ENCODE measurements at places on chromosomes 6 and 20.

DNA sequence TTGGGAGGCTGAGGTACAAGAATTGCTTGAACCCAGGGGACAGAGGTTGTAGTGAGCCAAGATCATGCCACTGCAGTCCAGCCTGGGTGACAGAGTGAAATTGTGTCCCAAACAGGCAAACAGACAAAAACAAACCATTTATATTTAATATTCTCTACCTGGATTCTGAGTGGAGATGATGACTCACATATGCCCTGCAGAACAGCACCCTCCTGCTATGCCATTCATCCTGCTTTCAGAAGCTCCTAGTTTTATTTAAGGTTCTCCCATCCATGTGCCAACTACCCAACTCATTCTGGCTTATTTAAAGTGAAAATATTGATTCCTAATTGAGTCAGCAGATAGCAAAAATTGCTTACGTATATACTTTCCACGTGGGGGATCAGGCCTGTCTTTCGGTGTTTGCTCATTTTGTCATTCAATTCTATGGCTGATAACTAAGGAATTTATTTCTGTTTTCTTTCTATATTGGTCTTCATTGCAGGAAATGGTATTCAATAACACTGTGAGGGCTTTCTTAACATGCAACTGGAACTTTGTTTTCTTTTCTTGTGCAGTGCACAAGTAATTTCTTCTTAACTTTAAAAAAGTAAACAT lies 459.1 kb upstream of the JAG1 start:
- DNase-seq, result no peak

GRCh38 chr20:58231683-58232082 lies 3.2 kb upstream of the ANKRD60 start:
- DNase-seq, result peak; percentile 68

GRCh38 chr6:121504227-121504626 lies 68.8 kb downstream of the GJA1 start:
- peak; percentile 26 for DNase-seq

DNA sequence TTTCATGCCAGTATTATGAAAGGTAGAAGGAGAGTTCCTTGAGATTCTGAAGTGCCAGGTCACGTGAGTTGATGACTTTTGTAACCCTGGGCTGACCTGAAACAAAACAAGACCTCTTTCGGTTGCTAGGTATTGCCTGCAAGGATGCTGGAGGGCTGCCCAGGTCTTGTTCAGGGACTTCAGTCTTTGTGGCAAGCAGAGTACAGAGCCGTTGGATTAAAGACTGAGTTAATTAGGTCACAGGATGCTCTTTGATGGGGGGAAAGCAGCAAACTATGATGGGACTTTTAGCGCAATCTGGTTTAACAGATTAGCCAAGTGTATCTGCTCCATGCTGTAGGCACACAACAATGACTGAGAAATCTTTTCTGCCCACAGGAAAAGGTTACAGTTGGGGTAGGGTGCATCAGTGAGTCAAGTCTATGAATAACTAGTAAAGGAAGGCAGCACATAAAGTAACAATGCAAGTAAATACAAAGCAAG lies 12.8 kb upstream of the ELOVL5 start:
- no peak for DNase-seq

DNA sequence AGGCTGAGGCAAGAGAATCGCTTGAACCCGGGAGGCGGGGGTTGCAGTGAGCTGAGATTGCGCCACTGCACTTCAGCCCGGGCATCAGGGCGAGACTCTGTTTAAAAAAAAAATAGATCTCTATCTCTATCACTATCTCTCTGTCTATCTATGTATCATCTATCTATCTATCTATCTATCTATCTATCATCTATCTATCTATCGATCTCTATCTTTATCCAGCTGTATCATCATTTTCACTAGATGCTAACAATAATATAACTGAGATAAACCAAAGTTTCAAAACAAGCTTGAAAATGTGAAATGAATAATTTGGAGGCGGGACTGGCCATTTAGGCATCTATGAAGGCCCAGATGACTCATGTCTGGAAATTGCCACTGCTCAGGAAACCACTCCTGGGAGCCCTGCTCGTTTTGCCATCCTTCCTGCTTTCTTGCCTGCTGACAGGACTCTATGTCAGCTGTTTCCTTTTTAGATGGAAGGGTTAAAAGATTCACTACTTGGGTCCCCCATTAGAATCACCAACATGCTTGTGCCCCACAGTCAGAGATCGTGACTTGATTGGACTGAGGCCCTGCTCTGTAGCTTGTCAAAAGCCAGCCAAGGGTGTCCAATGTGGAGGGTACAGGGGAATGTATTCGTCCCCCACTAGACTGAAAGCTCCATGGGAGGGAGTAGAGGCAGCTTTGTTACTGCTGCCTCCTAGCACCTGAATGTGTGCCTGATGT lies 61.7 kb downstream of the UTRN start:
- no peak for DNase-seq

DNA sequence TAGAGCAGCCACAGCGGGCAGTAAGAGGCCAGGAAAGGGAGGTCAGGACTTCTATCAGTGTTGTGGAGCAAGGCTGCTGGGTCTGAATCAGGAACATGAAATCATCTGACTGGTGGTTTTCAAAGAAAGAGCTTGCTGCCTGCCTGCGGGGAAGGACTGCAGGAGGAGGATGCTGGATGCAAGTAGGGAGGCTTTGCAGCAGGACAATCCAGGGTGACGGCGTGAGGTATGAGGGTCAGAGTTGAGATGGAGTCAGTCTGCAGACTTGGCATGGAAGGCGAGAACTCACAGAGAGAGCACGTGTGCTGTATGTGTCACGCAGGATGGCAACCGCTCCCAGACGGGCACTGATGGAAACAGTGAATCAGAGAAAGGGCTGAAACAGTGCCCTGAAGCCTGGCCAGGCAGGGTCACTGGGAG lies 59.2 kb upstream of the CD93 start:
- DNase-seq, result no peak

DNA sequence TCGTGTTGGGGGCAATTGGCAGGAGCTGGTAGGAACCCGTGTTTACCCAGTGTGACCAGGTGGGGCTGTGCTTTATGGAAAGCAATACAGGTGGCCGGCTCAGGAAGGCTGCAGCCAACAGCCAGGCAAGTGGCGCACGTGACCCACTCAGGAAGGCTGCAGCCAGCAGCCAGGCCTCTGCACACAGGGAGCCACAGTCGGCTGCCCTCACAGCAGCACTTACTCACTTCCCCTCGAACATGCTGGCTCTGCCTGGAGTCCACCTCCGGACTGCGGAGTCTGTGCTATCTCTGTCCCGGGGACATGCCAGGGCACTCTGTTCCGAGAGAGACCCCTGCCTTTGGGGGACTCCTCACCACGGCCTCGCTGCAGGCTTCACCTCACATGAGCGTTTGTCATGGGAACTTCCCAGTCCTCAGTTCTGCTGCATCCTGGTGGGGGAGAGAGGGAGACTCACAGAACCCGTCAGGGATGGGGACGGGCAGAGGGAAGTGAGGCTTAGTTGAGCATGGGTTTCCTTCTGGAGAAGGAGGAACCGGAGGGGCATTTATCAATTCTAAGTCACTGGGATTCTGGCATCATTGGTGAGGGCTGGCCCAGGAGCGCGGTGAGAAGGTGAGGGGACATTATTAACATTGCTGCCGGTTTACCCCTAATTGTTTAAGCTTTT lies 76.8 kb downstream of the TTLL2 start:
- DNase-seq, result peak; percentile 8

GRCh38 chr20:20795119-20795518 lies 82.7 kb upstream of the RALGAPA2 start:
- DNase-seq, result no peak

- no peak for DNase-seq
Observed at GRCh38 chr20:58436868-58437645, 48.0 kb downstream of the VAPB start.

GRCh38 chr20:1993986-1994385 lies at the start of gene PDYN:
Gene PDYN (minus strand): TSS chr20:1994058. CDS start chr20:1983084, 10,974 bp downstream.
- no peak for DNase-seq

GRCh38 chr6:159425421-159425820 lies 256.2 kb downstream of the FNDC1 start:
- DNase-seq, result no peak

- no peak for DNase-seq
Observed at GRCh38 chr6:131640100-131640499, 3.0 kb downstream of the ENPP3 start.

DNA sequence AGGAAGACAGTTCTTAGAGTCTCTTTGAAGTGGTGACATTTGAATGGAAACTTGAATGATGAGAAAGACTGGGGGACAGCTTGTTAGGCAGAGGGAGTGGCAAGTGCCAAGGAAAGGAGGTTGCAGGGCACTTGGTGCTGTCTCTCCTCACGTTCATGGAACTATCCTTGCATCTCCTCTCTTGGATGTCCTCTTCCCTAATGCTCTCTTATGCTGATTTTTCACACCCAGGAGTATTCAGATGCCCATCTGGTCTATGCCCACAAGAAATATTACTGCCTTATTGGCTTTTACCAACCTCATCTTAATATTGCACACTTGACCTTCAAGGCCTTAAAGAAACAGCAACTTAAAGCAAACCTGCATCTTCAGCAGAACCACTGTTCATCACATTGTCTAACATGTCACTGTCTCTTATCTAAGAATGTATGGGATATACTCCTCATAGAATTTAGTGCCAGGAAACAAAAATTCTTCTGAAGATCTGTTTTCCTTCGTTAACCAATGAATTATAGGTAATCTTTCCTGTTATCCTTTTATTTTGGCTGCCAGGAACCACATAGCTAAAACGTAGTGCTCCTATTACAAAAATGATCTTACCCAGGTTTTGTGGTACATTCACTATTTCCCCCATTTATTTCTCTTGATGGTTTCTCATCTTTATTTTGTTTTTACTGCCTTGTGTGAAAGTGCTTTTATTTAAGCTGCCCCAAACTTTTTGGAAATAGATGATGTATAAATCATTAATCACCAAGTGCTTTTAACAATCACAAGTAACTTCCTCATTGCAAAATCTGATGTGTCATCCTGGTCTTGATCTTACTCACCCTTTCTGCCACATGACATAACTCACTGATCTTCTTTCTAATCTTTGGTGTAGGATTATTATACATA lies 12.8 kb downstream of the RGS17 start:
- no peak for DNase-seq

GRCh38 chr6:39193201-39193791 lies 36.0 kb downstream of the KCNK5 start:
- DNase-seq, result no peak

- no peak for DNase-seq
Observed at GRCh38 chr6:17964633-17965032, 22.8 kb downstream of the KIF13A start.

GRCh38 chr6:121780325-121781321 lies 345.2 kb downstream of the GJA1 start:
- DNase-seq, result peak; percentile 95

GRCh38 chr6:37653933-37654565 lies 43.6 kb downstream of the MDGA1 start:
- no peak for DNase-seq

DNA sequence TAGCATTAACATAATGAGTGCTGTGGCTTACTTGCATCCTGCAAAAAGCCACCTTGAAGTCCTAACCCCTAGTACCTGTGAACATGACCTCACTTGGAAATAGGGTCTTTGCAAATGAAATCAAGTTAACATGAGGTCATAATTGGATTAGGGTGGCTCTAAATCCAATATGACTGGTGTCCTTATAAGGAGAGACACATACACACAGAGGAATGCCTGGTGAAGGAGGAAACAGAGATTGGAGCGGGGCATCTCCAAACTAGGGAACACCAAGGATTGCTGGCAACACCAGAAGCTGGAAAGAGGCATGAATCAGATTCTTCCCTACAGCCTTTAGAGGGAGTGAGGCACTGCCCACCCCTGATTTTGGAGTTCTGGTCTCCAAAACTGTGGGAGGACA lies 17.6 kb upstream of the RPS6KA2 start:
- DNase-seq, result no peak

GRCh38 chr6:166849749-166850183 lies 106.6 kb downstream of the RNASET2 start:
- no peak for DNase-seq

GRCh38 chr6:45655745-45656476 lies 278.2 kb upstream of the SUPT3H start:
- no peak for DNase-seq

DNA sequence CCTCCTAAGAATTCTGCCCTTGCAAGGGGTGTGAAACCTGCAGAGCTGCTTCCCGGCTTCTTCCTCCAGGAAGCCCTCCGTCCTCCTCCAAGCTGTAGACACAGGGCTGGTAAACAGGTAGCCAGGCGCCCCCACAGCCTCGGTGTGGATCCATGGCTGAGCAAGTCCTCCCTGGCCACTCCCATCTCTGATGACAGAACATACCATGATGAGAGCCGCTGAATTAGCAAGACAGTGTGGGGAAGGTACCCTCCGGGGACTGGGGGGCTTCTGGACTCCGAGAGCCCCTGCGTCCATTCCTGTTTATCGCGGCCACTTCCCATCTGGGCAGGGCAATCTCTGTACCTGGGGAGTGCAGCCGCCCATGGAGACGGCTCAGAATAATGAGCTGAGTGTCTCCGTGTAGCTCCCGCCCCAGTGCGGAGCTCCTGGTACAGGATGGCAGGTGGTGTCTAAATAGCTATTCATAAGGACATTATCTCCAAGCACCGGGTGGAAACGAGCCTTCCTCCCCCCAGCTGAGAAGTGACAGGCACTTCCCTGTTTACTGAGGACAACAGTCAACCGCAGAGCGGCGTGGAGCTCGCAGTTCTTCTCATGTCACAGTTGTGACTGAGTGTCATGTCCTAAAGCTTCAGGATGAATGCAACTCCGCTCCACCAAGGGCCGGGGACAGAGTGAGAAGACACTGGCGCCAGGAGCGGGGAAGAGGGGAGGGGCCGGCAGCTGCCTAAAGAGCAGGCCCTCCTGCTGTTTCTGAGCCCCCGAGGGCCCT lies 22.7 kb upstream of the NTSR1 start:
- DNase-seq, result peak; percentile 86

DNA sequence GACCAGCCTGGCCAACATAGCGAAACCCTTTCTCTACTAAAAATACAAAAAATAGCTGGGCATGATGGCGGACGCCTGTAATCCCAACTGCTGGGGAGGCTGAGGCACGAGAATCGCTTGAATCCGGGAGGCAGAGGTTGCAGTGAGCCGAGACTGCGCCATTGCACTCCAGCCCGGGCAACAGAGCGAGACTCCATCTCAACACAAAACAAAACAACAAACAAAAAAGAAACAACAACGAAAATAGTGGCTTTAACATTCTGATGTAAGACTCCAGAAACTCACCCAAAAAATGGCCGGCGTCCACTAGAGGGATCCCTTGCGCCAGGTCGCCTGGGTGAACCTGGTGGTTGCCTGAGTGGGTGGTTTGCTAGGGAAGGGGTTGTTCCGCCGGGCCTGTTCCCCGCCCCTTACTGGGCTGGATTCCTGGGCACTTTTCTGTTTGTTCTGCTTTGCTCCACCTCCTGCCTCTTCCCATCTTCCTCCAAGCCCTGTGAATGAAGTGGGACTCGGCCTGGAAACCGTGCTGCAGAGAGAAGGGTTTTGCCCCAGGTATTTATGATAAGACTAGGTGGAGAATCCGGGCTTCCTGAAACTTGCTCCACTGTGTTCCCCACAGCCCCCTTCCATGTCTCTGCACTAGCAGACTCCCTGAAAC lies 1.5 kb downstream of the PABPC1L start:
- peak; percentile 12 for DNase-seq

Data from NCI-H69 (cell line).